ENCODE measurements at places on chromosomes 13 and 19.

GRCh38 chr19:16224293-16225045, 26.8 kb downstream of the AP1M1 start:
- no peak for DNase-seq

- no peak for DNase-seq
These were observed 67.8 kb upstream of the SERTM1 start for GRCh38 chr13:36606060-36606459.

DNA sequence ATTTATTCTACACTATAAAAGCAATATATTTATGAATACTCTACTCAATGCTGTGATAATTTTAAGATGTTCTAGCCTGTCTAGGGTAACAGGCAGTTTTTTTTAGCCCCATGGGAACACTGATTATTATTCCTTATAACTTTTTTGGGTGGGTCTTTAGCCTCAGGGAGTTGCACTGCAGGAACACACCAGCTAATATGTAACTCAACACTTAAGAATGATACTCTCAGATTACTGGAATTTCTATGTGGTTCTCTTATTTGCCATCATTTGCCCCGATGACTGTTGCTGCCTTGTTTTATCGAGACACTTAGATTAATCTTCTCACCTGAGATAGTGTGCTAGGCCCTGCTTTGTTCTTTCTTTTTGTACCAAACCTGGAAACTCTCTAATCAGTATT, 396.9 kb upstream of the SLITRK1 start:
- DNase-seq = no peak

DNA sequence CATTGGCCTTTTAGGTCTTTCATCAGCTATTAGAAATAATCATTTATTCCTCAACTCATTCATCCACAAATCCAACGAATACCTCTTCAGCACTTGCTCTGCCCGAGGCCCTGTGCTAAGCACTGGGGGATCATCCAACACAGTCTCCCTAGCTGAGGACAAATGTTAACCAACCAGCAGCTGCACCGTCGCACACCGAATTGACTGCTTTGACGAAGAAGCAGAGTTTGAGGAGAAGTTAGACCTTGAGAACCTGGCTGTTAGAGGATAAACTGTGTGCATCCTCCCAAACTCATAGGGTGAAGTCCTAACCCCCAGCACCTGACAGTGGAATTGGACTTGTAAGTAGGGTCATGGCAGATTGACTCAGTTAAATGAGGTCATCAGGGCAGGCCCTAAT, 170.9 kb downstream of the USP12 start:
- DNase-seq = no peak

- peak; percentile 15 for DNase-seq
These were observed 39.1 kb downstream of the PCDH8 start for GRCh38 chr13:52809310-52809769.

- no peak for DNase-seq
These were observed 69.5 kb downstream of the SPACA7 start for GRCh38 chr13:112445411-112446271.

DNA sequence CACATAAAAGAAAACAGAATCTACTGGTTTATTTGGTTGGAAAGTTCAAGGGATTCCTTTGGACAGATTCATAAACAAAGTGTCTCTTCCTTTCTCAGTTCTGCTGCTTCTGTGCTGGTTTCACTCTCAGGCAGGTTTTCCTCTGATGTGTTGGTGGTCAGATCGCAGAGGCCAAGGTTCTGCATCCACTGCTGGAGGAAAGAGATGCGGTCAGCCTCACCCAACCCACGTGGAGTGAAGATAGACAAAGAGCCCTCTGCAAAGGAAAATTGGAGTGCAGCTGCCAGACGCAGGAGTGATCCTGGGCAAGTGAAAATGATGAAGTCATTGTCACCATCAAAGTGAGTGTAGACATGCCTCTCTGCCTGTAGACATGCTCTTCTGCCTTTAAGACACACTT, 352.0 kb downstream of the TSHZ3 start:
- no peak for DNase-seq

DNA sequence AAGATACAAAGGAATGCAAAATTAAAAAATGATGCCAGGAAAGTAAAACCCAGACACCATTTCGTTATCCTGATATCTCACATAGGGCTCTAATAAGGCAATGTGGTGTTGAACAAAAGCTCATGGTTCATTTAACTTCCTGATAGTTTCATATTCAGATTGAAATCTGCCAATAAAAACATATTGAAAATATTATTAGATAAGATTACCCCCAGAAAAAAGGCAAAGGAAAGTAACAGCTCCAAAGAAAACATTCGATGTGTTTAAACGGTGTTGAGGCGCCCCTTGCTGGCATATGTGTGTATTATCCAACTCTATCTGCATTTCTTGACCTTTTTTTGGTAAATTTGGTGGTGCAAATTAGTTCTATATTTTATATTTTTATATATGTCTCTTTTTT, 75.9 kb downstream of the ESD start:
- DNase-seq = no peak

GRCh38 chr19:10320602-10321416, 5.0 kb upstream of the FDX2 start:
- DNase-seq = no peak
